Stromal cell of bone marrow (primary cell): ENCODE measurements at places on chromosomes 2 and 18.

DNA sequence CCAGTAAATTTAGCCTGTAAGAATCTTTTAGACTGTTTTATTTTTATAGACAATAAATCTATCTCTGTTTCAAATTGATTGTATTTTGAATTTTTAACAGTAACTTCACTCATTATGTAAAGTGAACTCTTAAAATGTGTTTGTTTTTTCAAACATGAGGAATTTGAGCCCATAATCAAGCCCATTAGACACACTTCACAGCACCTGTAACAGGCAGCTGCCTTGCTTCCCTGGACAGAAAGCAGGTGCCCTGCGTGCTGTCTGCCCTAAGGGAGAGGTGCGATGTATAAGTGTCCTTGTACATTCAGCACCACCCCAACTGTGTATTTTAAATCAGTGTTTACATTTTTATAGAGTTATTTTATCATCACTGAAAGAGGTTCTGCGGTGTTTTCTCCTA, 186.5 kb upstream of the TPO start:
- DNase-seq: no peak

DNA sequence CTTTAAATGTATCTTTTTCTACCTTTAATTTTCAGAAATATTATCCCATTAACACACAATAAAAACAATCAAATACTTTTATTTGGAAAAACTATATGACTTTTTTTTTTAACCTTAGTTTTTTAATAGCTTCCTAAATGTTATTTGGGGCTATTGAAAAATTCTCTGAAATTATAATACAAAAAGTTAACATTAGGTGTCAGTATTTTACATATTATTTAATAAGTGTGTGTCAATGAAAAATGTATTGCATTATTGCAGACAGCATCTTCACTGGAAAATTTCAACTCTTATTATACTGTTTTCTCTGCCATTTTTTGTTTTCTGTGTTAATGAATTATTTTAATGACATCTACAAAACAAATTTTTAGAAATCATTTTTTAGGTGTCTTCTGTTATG, 51.1 kb upstream of the ARHGAP15 start:
- no peak for DNase-seq

DNA sequence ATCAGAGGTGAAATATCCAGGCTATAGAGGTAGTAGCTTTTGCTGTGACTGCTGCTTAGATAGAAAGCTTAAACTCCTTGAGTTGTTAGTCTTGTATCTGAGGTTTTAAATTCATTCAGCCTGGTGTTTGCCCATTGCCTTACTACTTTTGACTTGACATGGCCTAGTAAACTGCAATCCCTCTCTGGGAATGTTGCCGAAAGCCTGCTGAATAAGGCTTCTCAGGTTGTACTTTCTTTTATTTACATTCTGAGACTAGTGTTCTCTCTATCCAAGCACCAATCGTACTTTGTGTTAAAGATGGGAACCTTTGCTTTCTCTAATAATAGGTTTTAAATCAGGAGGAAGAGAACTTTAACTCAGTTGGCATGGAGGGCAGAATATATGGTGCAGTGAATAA, 357.6 kb upstream of the CWC22 start:
- DNase-seq: no peak

GRCh38 chr18:2502880-2503279, 68.4 kb downstream of the METTL4 start:
- DNase-seq: no peak

DNA sequence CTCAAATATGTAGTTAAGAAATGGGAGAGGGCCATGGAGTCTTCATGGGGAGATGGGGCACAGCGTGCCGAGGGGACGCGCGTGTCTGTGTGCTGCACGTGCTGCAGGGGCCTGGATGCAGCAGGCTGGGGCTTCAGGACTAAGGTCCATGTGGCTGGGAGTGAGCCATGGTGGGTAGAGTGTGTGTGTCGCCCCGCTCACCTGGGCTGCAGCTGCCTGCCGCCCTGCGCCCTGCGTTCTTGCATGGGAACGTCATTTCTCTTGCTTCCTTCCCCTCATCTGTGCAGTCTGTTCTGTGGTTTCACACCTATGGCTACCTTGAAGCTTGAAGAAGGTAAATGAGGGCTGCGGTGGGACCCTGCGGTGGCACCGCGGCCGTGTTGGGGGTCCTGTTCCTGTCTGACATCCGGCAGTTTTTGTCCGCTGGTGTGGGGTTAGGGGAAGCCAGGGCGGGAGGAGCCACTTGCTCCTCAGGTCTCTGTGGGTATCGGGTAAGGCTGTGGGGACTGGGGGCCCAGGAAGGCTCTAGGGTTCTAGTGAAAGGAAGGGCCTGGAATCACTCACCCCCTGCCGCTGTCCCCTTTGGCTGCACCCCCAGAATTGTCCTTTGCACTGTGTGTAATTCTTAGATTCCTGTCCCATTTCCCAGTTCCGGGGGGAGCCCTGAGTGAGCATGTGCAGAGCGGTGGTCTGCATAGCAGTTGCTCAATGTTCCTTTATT, 54.1 kb upstream of the HS6ST1 start:
- DNase-seq: no peak

DNA sequence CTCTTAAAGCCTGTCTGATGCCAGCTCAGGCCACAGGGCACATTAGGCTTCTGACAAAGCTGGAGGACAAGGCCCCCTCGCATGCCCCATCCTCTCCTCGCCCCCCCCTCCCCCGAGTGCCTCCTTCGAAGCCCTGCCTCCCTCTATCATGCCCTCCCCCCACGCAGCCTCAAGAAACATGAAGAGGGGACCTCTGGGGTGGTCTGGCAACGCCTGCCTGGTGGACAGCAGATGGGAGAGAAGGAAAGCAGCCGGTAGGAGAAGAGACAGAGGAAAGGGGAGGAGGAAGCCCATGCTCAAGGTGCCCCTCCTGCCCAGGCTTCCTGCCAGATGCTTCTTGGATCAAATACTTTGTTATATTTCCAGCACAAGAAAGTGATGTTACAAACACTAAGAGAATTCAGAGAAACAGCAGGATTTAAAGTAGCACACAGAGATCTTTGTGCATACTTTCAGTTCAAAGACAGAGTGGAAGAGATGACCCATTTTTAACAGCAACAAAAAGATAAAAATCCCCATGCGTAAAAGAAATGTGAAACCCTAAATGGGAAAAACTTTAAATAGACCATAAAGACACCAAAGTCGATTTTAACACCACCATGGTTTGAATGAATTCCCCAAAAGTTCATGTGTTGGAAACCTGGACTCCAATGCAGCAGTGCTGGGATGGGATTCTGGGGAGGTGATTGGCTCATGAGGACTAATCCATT, 19.0 kb downstream of the BOK start:
- no peak for DNase-seq

DNA sequence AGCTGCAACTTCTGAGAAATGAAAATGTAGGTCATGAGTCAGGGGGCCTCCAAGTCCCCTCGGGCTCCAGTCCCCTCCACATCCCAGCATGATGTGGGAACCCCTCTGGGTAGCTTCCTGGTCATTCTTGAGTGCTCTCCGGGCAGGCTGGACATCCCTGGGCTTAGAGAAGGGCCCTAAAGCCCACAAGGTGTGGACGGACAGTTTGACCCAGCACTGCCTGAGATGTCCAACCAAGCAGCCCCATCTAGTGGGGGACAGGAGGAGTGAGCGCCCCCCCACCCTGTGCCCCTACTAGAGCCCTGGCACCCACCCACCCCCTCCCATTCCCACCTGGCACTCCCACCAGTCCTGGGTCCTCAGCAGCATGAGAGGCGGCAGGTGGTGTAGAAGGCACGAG, 46.0 kb downstream of the CYP27C1 start:
- no peak for DNase-seq

DNA sequence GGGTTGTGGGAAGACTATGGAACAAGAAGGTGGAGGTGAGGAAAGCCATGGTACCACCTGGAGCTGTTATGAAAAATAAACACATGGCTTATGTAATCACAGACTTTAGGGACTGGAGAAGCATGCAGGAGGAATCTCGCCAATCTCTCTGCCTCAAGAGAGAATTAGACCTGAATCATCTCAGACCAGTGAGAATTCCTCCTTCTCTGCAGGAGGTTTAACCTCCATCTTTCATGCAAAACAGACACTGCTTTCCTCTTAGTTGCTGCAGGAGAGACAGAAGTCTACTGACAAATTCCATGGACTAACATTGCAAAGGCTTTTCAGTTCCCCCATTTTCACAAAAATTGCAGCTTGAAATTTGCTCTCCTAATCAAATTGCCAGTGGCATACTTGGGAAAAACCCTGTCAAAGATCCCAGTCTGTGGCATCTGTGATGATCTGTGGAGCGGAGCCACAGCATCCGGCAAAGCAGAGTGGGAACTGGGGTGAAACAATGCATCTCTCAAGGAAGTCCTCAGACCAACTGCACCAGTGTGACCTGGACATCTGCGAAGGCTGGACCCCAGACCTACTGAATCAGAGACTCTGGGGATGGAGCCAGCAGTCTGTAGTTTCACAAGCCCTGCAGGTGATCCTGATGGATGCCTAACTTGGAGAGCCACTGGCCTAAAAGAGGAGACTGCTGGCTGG, 28.6 kb upstream of the NCKAP5 start:
- no peak for DNase-seq

GRCh38 chr18:47560723-47561715, 309.6 kb upstream of the SKOR2 start:
- no peak for DNase-seq

- no peak for DNase-seq
Observed at GRCh38 chr2:216596236-216596979, 36.8 kb upstream of the IGFBP2 start.

GRCh38 chr18:47168509-47168908, 7.7 kb downstream of the IER3IP1 start:
- DNase-seq: no peak

DNA sequence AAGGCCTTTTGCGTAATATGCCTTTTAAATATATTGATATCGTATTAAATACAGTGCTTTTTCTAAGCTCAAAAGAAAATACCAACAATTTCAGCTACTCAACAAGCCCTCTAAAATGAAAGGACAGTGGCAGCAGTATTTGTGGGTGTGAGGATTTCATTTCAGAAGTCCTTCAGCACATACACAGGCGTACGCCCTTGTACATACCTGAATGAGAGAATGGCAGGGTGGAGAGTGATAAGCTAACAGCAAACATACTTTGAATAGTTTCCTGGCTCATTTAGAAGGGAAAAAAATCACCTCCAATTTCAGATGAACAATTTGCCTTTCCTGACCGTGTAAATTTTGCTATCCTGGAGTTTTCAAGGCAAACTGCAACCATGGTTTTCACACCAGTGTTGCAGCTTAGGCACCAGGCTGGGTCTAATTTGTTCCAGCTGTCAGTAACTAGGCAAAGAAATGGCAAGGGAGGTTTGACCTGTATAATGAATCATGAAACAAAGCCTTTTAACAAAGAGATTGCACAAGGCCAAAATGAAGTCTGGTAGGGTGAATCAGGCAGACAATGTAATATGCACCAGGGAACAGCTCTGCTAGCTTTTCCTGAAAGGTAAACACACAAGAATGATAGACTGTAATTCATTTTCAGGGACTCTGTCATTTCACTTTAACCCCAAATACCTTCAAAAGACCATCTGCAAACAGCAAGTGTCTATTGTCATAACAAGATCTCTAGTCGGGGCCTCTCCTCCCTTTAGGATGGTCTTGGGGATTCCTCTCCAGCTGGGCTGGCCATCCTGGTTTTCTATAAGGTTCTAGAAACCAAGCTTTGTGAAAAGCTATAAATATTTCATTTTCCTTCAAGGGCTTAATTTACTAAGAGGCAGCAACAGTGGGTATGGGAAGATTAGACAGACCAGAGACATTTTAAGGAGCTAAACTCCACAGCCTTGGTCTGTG, 11.5 kb downstream of the ANKRD29 start:
- DNase-seq: peak; percentile 86

DNA sequence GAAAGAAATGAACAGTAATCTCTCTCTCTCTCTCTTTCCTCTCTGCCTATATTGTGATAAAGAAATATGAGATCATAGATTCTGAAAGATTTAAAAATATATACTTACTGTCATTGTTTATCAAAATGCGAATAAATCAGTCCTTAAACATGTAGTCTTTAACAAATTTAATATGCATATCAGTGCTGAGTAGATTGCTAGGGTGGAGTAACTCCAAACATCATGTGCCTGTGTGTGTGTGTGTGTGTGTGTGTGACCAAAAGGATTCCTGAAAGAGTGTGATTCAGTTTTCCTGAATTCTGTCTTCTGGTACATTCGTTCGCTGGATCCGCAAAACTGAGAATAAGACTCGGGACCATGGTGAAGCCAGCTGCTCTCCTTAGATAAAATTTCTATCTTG, 24.0 kb upstream of the DSEL start:
- DNase-seq: no peak

DNA sequence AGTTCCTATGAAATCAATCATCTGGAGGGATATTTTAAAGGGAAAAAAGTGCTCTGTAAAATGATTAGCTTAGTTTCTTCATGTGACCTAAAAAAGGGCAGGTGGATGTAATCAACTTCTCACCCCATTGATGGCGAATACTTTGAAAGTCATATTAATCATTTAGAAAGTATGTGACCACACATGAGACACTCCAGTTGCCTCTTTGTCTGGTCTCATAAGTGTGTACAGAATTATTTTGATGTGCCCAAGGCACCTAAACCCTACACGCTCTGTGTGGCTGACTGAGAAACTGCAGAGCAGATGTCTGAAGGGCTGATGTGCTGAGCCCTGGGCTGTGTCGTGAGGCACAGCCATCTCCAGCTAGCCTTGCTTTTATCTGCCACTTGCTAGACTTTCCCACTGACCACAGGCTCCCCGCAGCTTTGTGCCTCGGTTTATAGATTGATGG, 26.9 kb downstream of the SGPP2 start:
- DNase-seq: no peak

DNA sequence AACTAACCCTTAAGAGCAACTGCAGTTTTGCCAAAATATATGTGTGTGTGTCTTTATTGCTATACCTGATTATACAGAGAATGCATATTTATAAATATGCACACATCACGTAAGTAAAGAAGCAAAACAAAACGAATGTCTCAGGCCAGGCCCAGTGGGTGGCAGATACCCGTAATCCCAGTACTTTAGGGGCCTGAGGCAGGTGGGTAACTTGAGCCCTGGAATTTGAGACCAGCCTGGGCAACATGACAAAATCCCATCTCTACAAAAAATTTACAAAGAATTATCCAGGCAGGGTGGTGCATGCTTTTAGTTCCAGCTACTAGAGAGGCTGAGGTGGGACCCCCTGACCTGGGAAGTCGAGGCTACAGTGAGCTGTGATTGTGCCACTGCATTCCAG, 745.3 kb downstream of the SATB2 start:
- DNase-seq: no peak

- no peak for DNase-seq
Observed at GRCh38 chr2:129201696-129202095, 777.8 kb upstream of the RAB6C start.
